ENCODE measurements at places on chromosomes 13 and 19. TPM values are rescaled to one million over a fixed set of nuclear protein-coding genes. Genes with fewer than 3 reads are reported as not detected.

Gene POSTN
- total RNA-seq: not detected

Gene UPF1
- 84.0 TPM for total RNA-seq

Gene ZNF71
- 6.5 TPM for total RNA-seq

DNA sequence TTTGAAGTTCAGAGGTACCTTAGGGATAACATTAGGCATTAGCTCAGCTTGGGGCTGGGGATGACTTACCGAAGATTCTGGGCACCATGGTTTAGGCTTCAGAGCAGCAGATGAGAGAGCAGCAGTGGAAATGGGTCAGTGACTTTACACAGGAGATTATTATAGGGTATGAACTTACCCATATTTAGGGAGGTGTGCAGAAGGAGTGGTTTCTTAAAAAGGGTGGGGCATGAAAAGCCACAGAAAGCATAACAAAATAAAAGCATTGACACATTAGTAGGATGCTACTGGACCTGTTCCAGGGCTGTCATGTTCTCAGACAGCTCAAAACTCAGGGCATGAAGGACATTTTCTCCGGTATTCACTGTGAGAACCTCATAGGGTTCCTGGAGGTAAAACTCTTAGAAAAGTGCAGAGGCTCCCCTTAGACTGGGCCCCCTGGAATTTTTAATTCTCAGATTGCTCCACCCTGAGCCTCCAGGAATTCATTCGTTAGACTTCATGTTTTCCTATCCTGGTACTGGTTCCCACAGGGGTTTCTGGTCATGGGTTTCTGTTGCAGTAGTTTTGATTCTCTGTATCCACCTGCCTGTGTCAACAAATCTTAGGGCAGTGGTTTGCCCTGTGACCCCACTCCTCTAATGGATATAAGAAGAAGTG, 20.7 kb downstream of the IGFL1 start:
- no peak overlapping the region for H3K4me3 ChIP-seq
- H3K4me1 ChIP-seq: peaks cover 6% of the 10 kb centered on the region
- H3K27me3 ChIP-seq: peaks cover 56% of the 10 kb centered on the region
- no peak for DNase-seq
- H3K27ac ChIP-seq: no peak overlapping the region

DNA sequence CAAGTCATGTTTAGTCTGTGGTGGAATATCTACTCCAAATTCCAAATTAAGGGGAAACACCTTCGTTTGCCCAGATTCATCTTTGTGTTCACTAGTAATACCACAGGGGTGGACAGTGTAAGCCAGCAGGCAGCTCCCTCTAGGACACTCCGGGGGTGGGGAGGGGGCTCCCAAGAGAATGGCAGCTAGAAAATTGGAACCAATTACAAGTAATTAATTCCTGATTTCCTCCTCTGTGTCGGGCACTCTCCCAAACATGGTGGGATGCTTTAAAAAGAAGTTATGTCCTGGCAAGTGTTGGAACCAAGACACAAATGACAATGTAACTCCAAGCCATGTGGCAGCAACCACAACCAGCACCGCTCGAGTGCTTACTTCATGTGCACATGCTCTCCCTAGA, 5.9 kb downstream of the COL4A1 start:
- DNase-seq: no peak
- H3K36me3 ChIP-seq: no peaks in the 10 kb centered on the region
- H3K27ac ChIP-seq: no peak overlapping the region
- no peak overlapping the region for H3K4me3 ChIP-seq
- H3K4me1 ChIP-seq: peaks cover 4% of the 10 kb centered on the region

DNA sequence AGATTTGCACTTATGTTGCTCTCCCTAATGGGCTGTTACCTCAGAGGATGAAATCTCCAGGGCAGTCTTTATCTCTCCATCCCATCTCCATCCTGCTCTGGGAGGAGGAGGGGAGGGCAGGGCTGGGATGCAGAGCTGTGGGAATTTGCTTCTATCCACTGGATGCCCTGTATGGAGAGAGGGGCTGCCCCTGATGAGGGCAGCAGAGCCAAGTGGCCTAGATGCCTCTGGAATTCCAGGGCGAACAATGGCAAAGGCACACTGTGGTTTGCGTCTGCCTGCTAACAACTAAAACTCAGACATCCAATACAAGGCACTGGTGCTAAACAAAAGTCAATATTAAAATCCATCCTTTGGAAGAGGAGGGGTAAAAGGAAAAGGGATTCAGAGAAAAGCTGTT, 165.1 kb downstream of the COG6 start:
- no peak overlapping the region for H3K4me3 ChIP-seq
- no peak overlapping the region for H3K27ac ChIP-seq
- H3K36me3 ChIP-seq: no peaks in the 10 kb centered on the region
- no peak for DNase-seq
- peaks cover 23% of the 10 kb centered on the region for H3K4me1 ChIP-seq
- H3K27me3 ChIP-seq: no peaks in the 10 kb centered on the region

DNA sequence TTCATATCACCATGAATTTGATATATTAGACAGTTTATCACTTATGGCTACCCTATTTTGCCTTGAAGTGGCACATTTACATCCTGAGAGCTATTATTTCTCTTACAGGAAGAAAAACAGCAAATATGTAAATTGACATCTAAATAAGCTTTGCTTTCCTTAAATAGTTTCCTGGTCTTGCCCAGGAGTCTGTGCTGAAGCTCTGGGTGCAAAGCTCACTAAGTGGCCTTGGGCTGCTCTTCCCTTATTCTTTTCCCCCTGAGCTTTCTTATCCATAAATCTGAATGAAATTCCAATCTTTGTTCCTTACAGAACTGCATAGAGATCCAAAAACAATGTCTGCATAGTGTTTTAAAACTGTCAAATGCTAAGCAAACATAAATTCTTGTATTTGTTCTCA, 56.3 kb downstream of the TNFSF13B start:
- no peaks in the 10 kb centered on the region for H3K36me3 ChIP-seq
- no peak overlapping the region for H3K4me3 ChIP-seq
- H3K27me3 ChIP-seq: peaks cover 12% of the 10 kb centered on the region
- H3K27ac ChIP-seq: no peak overlapping the region
- H3K4me1 ChIP-seq: peaks cover 5% of the 10 kb centered on the region

DNA sequence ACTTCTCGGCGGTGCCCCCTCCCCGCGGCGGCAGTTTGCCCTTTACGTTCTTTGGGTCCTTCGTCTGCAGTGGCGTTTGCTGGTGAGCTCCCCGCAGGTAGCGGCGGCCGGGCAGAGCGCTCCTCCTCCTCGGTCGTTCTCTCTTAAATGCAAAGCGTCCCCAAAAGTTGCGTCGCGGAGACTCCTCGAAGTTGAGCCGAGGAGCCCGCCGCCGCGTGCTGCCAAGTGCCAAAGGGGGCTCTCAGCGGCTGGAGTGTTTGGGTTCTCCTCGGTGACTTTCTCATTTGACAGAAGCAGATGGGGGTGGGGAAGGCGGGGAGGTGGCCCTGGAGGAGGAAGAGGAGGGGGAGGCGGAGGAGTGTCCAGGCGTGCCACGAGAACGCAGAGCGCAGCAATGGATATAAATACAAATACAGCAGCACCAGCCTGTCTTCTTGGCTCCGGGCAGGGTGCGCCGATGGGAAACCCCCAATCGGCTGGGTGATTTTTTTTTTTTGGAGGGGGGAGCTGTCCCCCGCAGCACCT, at the start of gene SOX21:
Gene SOX21, minus strand, starts transcription at position 259 of the 525 bp plus-strand sequence. CDS start 496 bp downstream, outside the sequence.
- peak within 1 kb of the TSS; percentile 57 for H3K27ac ChIP-seq
- H3K36me3 ChIP-seq: peaks cover 10% of the 10 kb centered on the region
- H3K27me3 ChIP-seq: peaks cover 76% of the 10 kb centered on the region
- H3K4me3 ChIP-seq: peak within 1 kb of the TSS; percentile 37

- no peak for DNase-seq
- H3K36me3 ChIP-seq: no peaks in the 10 kb centered on the region
- H3K4me3 ChIP-seq: no peak overlapping the region
- H3K27me3 ChIP-seq: no peaks in the 10 kb centered on the region
- H3K27ac ChIP-seq: no peak overlapping the region
- peaks cover 9% of the 10 kb centered on the region for H3K4me1 ChIP-seq
These were observed 61.0 kb upstream of the RAP2A start for GRCh38 chr13:97372936-97373335.

GRCh38 chr13:99666146-99666805, 165.0 kb downstream of the TM9SF2 start:
- DNase-seq: no peak
- H3K27ac ChIP-seq: no peak overlapping the region
- H3K36me3 ChIP-seq: peaks cover 3% of the 10 kb centered on the region
- H3K27me3 ChIP-seq: peaks cover 14% of the 10 kb centered on the region

- no peak overlapping the region for H3K27ac ChIP-seq
- no peak overlapping the region for H3K4me3 ChIP-seq
- peaks cover 13% of the 10 kb centered on the region for H3K4me1 ChIP-seq
- peaks cover 86% of the 10 kb centered on the region for H3K36me3 ChIP-seq
These were observed 66.1 kb downstream of the ZNF486 start for GRCh38 chr19:20233105-20233504.

DNA sequence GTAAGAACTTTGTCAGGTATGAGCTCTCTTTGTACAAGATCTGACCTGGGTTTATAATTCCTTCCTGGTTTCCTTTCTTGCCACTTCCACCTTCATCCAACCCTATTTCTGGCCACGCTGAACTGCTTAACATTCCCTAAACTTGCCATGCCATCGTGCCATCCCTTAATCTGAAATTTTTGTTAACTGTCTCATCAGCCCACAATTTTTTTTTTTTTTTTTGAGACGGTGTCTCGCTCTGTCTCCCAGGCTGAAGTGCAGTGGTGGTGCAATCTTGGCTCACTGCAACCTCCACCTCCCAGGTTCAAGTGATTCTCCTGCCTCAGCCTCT, 144.6 kb downstream of the GGACT start:
- no peak for DNase-seq
- no peaks in the 10 kb centered on the region for H3K36me3 ChIP-seq
- peaks cover 2% of the 10 kb centered on the region for H3K4me1 ChIP-seq
- H3K27ac ChIP-seq: no peak overlapping the region
- H3K4me3 ChIP-seq: no peak overlapping the region

DNA sequence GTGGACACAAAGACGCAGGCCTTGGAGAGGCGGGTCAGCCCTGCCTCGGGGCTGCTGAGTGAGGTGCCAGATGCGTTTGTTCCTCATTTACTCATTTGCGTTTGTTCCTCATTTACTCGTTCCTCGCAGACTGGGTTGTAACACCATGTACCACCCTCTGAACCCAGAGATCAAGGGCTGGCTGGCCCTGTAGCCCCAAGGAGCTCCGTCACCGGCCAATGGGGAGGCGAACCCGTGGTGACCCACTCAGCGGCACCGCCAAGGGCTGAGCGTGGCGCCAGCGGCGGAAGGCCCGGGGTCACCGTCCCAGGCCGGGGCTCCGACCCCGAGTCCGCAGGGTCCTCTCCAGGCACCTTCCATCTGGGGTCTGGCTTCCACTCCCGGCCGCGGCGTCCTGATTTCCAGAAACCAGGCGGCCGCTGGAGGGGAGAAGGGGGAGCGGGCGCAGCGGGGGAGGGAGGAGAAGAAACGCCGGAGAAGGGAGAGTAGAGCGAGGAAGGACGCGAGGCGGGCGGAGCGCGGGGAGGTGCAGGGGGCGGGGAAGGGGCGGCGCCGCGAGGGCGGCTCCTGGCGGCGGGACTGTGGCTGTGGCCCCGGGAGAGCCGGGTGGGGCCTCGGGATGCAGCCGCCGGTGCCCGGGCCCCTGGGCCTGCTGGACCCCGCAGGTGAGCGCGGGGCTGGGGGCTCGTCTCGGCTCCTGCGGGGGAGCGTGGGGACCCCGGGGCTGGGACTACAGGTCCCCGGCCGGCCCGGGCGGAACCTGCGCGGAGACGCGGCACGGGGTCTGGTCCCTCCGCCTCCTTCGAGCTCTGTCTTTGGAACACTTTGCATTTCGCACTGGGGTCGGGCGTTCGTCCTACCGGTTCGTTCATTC, at the start of gene TMEM255B:
Gene TMEM255B, plus strand, starts transcription at position 576 of the 874 bp plus-strand sequence. Its CDS starts 44 bp downstream, at position 620.
- H3K27ac ChIP-seq: no peak within 1 kb of the TSS
- H3K4me3 ChIP-seq: peak within 1 kb of the TSS; percentile 73
- peaks cover 18% of the 10 kb centered on the region for H3K4me1 ChIP-seq
- H3K27me3 ChIP-seq: peaks cover 45% of the 10 kb centered on the region

DNA sequence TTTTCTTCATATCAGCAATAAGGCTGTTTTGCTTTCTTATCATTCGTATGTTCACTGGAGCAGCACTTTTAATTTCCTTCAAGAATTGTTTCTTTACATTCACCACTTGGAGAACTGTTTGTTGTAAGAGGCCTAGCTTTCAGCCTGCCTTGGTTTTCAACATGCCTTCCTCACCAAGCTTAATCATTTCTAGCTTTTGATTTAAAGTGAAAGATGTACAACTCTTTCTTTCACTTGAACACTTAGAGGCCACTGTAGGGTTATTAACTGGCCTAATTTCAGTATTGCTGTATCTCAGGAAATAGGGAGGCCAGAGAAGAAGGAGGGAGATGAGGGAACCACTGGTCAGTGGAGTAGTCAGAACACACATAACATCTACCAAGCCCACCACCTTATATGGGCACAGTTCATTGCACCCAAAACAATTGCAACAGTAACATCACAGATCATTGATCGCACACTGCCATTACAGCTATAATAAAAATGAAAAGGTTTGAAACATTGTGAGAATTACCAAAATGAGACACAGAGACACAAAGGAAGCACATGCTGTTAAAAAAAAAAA, 181.4 kb upstream of the TUBA3C start:
- H3K36me3 ChIP-seq: no peaks in the 10 kb centered on the region
- no peak overlapping the region for H3K4me3 ChIP-seq
- H3K27me3 ChIP-seq: no peaks in the 10 kb centered on the region

DNA sequence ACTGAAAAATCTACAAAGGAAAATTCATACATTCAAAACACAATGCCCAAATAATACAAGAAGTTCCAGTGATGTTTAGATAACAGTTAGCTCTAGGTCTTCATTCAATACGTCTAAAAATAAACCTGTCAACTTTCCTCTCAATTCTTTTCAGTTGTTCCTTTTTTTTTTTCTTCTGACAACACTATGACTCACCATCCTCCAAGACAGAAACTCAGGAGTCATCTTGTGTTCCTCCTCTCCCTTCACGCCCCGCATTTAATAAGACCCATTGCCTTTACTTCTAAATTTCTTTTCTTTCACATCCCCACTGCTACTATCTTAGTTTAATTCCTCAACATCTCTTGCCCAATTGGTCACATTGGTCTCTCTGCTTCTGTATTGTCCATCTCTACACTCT, 759.9 kb downstream of the GPC5 start:
- H3K4me3 ChIP-seq: no peak overlapping the region
- DNase-seq: no peak
- no peaks in the 10 kb centered on the region for H3K4me1 ChIP-seq
- H3K27ac ChIP-seq: no peak overlapping the region
- H3K27me3 ChIP-seq: no peaks in the 10 kb centered on the region

DNA sequence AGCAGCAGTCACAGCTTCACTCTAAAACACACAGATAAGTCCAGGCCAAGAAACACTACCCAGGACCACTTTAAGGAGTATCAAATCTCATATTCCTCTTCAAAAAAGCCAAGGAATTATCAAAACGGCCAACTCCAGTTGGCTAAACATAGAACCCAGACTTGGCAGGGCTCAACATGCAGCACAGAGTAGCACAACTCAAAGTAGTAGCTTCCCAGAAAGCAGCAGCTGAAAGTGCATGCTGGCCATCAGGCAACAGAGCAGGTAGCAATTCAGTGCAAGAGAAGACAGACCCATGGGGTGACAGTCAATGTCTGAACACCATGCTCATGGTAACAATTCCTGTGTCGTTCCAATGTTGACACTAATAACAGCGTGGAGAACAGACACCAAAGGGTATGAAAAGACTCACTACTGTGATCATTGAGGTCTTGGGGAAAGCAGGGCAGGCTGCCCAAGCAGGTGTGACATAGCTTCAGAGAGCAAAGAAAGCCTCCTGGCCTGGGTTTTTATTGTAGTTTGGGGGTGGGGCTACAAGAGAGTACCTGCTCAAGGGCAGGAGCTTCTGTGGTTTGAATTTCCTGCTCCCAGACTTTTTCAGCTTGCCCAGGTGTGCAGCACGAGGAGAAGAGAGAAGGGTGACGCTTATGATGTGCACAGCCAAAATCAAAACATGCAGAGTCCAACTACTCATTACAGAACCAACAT, 6.2 kb downstream of the ZNF709 start:
- peaks cover 25% of the 10 kb centered on the region for H3K4me1 ChIP-seq
- no peak overlapping the region for H3K27ac ChIP-seq
- H3K27me3 ChIP-seq: no peaks in the 10 kb centered on the region
- no peak overlapping the region for H3K4me3 ChIP-seq
- peaks cover 27% of the 10 kb centered on the region for H3K36me3 ChIP-seq
- DNase-seq: no peak

Measured in activated CD8-positive, alpha-beta T cell treated with anti-CD3 and anti-CD28 coated beads, Interleukin-2, amount 10 ng/mL, durations not matched to agents 7 days and 5 days (primary cell).